Colonic mucosa (tissue), 4 donors: ENCODE measurements at places on chromosomes 7 and 10. TPM values are rescaled to one million over a fixed set of nuclear protein-coding genes. Genes with fewer than 3 reads are reported as not detected.

The ARPC1B gene
- total RNA-seq = 141 TPM

The SH3PXD2A gene
- total RNA-seq = 37.5 TPM

The CDC14C gene
- not detected for total RNA-seq

The OPN1SW gene
- not detected for total RNA-seq

The LRRC17 gene
- 1.1 TPM for total RNA-seq

The GATAD1 gene
- total RNA-seq = 28.8 TPM

GRCh38 chr7:92639966-92640365 lies 49.8 kb upstream of the FAM133B start:
- H3K4me1 ChIP-seq = peaks cover 12% of the 10 kb centered on the region
- H3K4me3 ChIP-seq = no peak overlapping the region
- H3K27me3 ChIP-seq = no peaks in the 10 kb centered on the region
- no peak overlapping the region for H3K27ac ChIP-seq
- H3K36me3 ChIP-seq = no peaks in the 10 kb centered on the region

- no peak overlapping the region for H3K4me3 ChIP-seq
- DNase-seq = no peak
- no peaks in the 10 kb centered on the region for H3K36me3 ChIP-seq
- no peak overlapping the region for H3K27ac ChIP-seq
- H3K4me1 ChIP-seq = no peaks in the 10 kb centered on the region
Measured at GRCh38 chr10:91140995-91141549, 79.4 kb upstream of the PCGF5 start.

DNA sequence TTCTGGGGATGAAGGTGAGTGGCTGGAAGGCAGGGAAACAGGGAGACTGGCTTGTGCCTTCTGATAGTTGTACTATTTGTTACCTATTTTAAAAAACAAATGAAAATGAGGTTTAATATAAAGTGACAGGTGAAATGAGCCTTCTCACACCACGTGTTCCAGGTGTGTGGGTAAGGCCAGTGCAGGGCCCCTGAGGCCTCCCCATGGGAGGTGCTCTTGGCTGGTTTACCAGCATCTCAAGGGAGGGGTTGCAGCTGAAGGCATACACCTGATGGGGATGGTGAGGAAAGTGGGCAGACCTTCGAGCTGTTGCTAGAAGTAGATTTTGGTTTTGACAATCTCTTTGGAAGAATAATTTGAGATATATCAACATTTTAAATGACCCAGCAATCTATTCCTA lies 103.6 kb downstream of the ARHGAP22 start:
- H3K36me3 ChIP-seq = no peaks in the 10 kb centered on the region
- H3K27me3 ChIP-seq = no peaks in the 10 kb centered on the region
- H3K4me1 ChIP-seq = no peaks in the 10 kb centered on the region
- peak; percentile 7 for DNase-seq
- no peak overlapping the region for H3K27ac ChIP-seq

- H3K27ac ChIP-seq = peak overlapping the region; percentile 76
- DNase-seq = peak; percentile 34
- no peaks in the 10 kb centered on the region for H3K27me3 ChIP-seq
Measured at GRCh38 chr10:77160679-77161078, 476.9 kb downstream of the KCNMA1 start.

DNA sequence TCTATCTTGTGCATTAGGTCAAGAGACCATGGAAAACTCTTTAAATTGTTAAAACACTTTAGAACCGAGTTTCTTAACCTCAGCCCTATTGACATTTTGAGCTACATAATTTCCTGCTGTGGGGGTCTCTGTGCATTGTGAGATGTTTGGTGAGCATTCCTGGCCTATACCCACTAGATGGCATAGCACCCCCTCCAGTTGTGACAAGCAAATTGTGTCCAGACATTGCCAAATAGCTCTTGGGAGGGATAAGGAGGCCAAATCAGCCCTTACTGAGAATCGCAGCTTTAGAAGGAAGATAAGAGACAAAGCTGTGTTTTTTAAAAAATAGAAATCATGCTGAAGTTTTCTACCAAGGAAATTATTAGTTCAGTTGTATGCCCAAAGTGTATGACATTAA lies 1158.5 kb upstream of the C7orf33 start:
- H3K27ac ChIP-seq = no peak overlapping the region
- no peak overlapping the region for H3K4me3 ChIP-seq
- DNase-seq = no peak
- H3K4me1 ChIP-seq = no peaks in the 10 kb centered on the region
- H3K27me3 ChIP-seq = no peaks in the 10 kb centered on the region
- H3K36me3 ChIP-seq = no peaks in the 10 kb centered on the region

- no peak for DNase-seq
- H3K36me3 ChIP-seq = no peaks in the 10 kb centered on the region
- no peaks in the 10 kb centered on the region for H3K4me1 ChIP-seq
- no peak overlapping the region for H3K4me3 ChIP-seq
- no peak overlapping the region for H3K27ac ChIP-seq
- H3K27me3 ChIP-seq = no peaks in the 10 kb centered on the region
Measured at GRCh38 chr7:50696810-50697582, 85.7 kb downstream of the GRB10 start.

DNA sequence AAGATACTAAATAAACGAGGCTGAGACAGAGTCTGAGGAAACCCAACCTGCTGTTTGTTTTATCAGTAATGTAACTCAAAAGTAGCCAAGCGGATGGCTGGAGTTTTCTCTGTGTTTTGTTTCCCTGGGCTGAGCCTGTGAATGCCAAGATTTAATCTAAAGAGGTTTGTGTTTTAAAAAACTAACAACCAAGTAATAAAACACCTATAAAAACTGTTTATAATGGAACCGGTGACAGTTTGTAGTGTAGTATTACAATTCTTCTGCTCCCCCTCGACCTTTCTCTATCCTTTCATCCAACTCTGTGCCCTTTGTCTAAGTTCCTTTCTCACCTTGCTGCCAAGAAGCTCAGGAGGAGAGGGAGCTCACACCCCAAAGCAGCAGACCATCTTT lies 2.6 kb upstream of the KAT6B start:
- no peak overlapping the region for H3K4me3 ChIP-seq
- no peaks in the 10 kb centered on the region for H3K36me3 ChIP-seq
- H3K27ac ChIP-seq = peak overlapping the region; percentile 22
- H3K27me3 ChIP-seq = no peaks in the 10 kb centered on the region
- H3K4me1 ChIP-seq = peaks cover 14% of the 10 kb centered on the region
- no peak for DNase-seq

DNA sequence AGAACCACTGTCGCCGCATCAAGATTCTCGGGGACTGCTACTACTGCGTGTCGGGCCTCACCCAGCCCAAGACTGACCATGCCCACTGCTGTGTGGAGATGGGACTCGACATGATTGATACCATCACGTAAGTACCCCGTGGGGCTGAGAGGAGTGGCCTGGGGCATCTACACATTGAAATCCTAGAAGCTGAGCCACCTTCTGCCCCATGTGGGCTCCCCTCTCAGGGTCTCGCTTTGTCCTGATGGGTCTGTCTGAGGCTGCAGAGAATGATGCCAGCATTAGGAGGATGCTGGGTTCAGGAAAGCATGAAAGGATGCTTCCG lies 74.5 kb downstream of the ADCY1 start:
- no peaks in the 10 kb centered on the region for H3K4me1 ChIP-seq
- H3K36me3 ChIP-seq = no peaks in the 10 kb centered on the region
- no peak overlapping the region for H3K27ac ChIP-seq
- no peaks in the 10 kb centered on the region for H3K27me3 ChIP-seq

- no peaks in the 10 kb centered on the region for H3K4me1 ChIP-seq
- DNase-seq = no peak
- H3K27me3 ChIP-seq = no peaks in the 10 kb centered on the region
- H3K27ac ChIP-seq = no peak overlapping the region
- H3K36me3 ChIP-seq = no peaks in the 10 kb centered on the region
Measured at GRCh38 chr10:98380493-98381339, 34.3 kb downstream of the PYROXD2 start.

DNA sequence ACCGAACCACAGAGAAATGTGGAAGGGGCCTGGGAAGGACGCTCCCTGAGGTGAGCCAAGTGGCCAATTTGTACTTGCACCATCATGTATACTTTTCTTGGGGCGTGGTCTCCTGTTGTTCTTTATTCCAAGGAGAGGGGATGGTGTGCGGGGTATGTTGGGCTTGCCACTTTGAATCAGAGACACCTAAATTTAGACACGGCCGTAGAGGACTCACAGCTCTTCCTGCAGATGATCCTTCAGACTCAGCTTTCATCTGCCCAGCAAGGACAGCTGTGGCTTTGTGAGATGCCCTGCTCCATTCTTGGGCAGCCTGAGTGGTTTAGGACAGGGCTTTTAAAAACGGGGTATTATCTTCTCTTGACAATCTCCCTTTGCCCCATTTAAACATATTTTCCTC lies 473.2 kb downstream of the REEP3 start:
- no peak overlapping the region for H3K4me3 ChIP-seq
- no peak overlapping the region for H3K27ac ChIP-seq
- H3K27me3 ChIP-seq = no peaks in the 10 kb centered on the region
- DNase-seq = no peak
- no peaks in the 10 kb centered on the region for H3K4me1 ChIP-seq
